ENCODE measurements at places on chromosomes 1 and 21.

DNA sequence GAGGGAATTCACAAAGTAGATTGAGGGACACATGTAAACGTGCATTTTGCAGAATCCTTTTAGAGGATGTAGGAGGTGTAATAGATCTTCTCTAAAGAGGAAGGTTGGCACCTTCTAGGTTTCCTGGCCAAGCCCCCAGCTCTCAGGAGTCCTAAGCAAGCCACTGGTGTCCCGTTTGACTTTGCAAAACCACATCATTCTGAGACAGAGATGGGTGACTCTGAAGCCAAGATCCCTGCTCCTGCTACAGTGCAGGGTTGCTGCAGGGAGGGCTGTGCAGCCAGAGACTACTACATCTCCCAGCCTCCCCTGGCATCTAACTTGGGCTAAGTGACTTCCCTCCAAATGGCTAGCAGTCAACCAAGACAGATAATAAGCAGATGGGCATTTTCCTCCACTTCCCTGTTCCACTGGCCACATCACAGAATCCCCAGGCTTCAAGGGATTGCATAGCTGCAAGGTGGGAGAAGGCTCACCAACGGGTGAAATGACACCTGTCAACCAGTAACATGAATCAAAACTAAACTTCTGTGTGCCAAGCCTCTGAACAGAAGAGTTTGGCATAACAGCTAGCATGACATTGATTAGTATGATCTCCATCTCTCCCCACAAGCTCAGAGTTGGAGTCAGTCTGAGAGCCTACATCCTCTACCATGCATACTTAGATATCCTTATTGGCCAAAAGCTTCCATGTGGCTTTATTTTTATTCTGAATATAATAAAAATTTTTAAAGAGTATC is 129.6 kb upstream of the COA6 start:
- DNase-seq, result no peak

DNA sequence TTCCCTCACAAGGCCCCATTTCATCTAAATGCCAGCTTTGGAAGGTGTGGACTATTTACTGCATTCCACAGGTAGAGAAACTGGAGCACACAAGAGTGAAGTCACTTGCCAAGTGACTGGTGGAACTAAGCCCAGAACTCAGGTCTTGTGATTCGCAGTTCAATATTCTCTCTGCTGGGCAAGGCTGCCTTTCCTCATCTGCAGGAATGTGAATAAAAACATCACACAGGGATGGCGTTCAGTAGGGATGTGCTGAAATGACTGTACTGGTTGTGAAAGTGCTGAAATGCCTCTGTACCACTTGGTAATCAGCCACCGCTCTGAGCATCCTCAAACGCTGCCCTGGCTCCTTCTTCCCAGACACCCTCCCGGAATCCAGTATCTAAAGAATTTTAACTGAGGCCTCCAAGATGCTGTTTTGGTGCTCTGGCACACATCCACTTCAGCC is 145.6 kb downstream of the HIVEP3 start:
- DNase-seq, result no peak

- no peak for DNase-seq
These were observed 61.1 kb downstream of the CD46 start for GRCh38 chr1:207812778-207813511.

- DNase-seq, result no peak
These were observed 2.5 kb upstream of the OLIG1 start for GRCh38 chr21:33067457-33067856.

DNA sequence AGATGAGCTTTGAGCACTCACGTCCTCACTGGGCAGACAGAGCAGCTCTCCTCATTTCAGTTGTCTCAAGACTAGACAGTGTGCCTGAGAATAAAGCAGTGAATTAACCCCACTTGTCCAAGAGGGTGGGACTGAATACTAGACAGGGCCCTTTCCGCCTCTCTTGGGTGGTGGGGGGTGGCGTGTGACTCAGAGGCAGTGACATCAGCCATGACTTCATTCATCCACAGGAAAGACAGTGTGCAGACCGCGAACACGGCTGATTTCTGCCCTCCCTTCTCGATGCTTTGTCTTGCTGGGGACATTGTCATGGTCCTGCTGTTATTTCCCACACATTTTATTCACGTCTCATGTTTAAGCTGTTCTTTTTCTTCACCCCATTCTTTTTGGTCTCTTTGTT is 64.9 kb downstream of the FGGY start:
- no peak for DNase-seq

- DNase-seq, result no peak
These were observed 70.9 kb downstream of the TM2D1 start for GRCh38 chr1:61654067-61654466.

All from stimulated activated CD8-positive, alpha-beta memory T cell treated with anti-CD3 and anti-CD28 coated beads, Interleukin-2, amount 100 ng/mL, for 1 hour (primary cell).